ENCODE measurements at places on chromosomes 3 and 15.

DNA sequence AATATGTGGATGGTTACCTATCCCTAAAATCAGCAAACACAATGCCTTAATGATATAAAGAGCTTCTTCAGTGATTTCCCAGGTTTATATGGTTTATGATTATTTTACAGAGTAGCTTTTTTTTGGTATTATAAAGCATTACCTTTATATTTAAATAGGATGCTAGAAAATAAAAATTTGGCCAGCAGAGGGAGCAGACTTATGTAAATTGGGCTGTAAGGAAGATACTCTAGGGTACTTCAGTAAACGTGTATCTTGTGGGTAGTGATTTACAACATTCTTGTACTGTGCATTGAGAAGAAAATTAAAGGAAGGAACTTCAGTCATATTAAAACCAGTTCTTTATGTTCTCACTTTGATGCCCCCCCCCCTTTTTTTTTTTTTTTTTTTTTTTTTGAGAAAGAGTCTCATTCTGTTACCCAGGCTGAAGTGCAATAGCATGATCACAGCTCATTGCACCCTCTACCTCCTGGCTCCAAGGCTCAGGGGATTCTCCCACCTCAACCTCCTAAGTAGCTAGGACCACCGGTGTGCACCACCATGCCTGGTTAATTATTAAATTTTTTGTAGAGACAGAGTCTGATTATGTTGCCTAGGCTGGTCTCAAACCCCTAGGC, 167.9 kb downstream of the BBX start:
- DNase-seq = no peak

DNA sequence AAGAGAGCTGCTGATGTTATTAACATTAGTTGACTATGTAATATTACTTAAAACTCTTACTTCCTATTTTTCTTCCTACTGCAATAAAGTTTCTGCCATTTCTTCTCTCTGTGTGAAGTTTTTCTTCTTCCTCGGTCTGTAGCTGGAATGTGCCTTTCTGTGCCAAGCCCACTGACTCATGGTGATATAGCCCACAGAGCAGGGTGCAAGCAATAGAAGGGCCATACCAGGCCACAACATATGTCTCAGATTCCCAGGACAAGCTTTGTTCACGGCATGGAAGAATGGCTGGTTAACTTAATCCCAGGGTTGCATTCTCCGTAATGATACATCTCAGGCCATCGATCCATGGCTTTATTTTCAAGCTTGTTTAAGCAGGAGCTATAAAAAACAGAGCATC, 815.3 kb downstream of the TUSC7 start:
- DNase-seq = no peak

DNA sequence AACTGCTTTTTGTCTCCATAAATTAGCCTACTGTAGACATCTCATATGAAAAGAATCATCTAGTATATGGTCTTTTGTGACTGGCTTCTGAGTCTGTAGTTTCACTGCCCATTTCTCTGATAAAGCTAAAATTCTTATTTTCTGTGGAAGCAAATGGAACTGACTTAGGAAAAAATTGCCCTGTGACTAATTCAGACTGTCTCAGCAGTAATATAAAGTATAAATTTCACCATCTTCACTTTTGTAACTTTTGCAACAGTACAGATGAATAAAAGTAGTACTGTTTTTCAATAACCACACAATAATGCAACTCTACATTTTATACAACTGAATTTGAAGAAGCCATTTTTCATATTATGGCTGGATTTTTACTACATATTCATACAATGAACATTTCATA, 104.1 kb downstream of the TBC1D5 start:
- DNase-seq = no peak

DNA sequence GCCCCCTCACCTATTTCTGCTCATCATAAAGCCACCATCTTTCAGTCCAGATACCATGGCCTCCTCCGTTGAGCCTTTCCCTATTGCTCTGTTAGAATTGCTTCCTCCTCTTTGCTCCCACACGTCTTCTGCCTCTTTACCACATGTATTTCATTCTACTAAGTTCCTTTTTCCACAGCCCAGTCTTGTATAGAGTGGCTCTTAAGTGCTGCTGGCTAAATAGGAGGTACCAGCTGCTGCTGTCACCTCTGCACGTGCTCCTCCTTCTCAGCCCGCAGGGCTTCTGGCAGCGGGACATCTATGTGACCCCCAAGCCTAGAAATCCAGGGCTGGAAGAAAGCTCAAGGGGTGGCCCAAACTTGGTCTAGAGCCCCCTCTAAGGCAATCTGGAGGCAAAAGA, 38.8 kb upstream of the PLXND1 start:
- no peak for DNase-seq

DNA sequence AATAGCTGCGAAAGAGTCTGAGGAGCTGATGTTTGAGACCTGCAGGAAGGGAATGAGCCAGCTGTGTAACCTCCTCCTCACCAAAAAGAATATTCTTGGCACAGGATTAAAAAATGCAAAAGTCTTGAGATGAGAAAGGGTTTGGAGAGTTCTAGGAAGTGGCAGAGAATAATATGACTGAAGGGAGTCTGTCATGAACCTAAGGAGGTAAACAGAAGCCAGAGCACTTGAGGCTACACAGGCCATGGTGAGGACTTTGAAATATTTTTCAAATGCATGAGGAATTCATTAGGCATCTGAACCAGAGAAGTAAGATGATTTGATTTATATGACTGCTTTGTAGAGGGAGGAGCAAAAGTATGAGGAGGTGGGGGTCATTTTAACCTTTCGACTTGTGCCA, 347.8 kb downstream of the EPHA3 start:
- DNase-seq = no peak

Data from stimulated activated CD4-positive, alpha-beta T cell treated with anti-CD3 and anti-CD28 coated beads, Interleukin-4, amount 100 ng/mL, for 48 hours (primary cell).